Melanocyte of skin (primary cell): ENCODE measurements at places on chromosomes 11 and 22. TPM values are rescaled to one million over a fixed set of nuclear protein-coding genes. Genes with fewer than 3 reads are reported as not detected.

RAB38 gene
- total RNA-seq, result 248 and 260 TPM in 2 replicates

IGLL1 gene
- not detected in 2 replicates for total RNA-seq

LARGE2 gene
- total RNA-seq, result not detected in 2 replicates

MS4A6A gene
- total RNA-seq, result not detected in 2 replicates

INPP5J gene
- total RNA-seq, result under 0.01 and 0.36 TPM in 2 replicates

RAB36 gene
- total RNA-seq, result 5.8 and 11.7 TPM in 2 replicates

OR56A1 gene
- total RNA-seq, result not detected in 2 replicates

VPREB3 gene
- total RNA-seq, result not detected in 2 replicates

ATP5MG gene
- 29.9 and 42.9 TPM in 2 replicates for total RNA-seq

NAALAD2 gene
- 0.67 and 0.77 TPM in 2 replicates for total RNA-seq
